ENCODE measurements at places on chromosomes 2 and 18. TPM values are rescaled to one million over a fixed set of nuclear protein-coding genes. Genes with fewer than 3 reads are reported as not detected.

Gene FABP1
- not detected for total RNA-seq

Gene HNMT
- 15.7 TPM for total RNA-seq

Gene STAT4
- 0.07 TPM for total RNA-seq

Gene GAL3ST2
- not detected for total RNA-seq

Gene TEX261
- total RNA-seq = 43.4 TPM

Gene IL1A
- 1.2 TPM for total RNA-seq

Gene KIF1A
- total RNA-seq = not detected

Gene C2orf81
- 0.40 TPM for total RNA-seq

Gene CAPN14
- under 0.01 TPM for total RNA-seq

Gene SETBP1
- total RNA-seq = 12.9 TPM

Gene POTEJ
- not detected for total RNA-seq

Gene CXCR1
- total RNA-seq = not detected

Gene SH3RF3
- total RNA-seq = 7.3 TPM

Gene KCNE4
- under 0.01 TPM for total RNA-seq

Gene FTCDNL1
- total RNA-seq = 1.7 TPM

Gene MYO7B
- total RNA-seq = 0.14 TPM

Gene TMEM17
- total RNA-seq = 1.7 TPM

Gene NEUROD1
- total RNA-seq = not detected

Gene RETSAT
- total RNA-seq = 45.7 TPM

Gene RUFY4
- not detected for total RNA-seq

Gene ADAM17
- total RNA-seq = 70.3 TPM

Gene C2orf66
- total RNA-seq = 0.40 TPM

Gene ERMN
- total RNA-seq = not detected

Gene SPC25
- 16.4 TPM for total RNA-seq

Gene TCF7L1
- 12.1 TPM for total RNA-seq
